ENCODE measurements at places on chromosomes 16 and 17.

DNA sequence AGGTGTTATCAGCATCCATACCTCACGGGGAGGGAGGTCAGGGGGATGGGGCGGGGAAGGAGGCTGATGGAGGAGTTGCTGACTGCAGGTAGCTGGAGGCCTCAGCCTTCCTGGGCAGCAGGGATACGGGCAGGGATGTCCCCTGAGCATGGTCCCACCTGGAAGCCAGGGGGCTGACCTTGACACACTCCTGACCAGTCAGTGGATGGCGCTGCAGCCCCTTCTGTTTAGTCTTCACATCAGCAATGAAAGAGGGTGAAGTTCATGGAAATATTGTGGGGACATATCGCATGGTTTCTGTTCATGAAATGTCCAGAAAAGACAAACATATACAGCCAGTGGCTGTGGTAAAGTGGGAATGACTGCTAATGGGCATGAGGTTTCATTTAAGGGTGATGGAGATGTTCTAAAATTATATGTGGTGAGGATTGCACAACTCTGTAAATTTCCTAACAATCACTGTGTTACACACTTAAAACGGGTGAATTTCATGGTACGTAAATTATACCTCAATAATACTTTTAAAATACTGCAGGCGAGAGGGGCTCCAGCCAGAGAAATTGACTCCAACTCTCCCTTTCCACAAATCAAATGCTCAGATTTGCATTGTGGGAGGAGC is 489.6 kb downstream of the CDH13 start:
- DNase-seq = no peak

DNA sequence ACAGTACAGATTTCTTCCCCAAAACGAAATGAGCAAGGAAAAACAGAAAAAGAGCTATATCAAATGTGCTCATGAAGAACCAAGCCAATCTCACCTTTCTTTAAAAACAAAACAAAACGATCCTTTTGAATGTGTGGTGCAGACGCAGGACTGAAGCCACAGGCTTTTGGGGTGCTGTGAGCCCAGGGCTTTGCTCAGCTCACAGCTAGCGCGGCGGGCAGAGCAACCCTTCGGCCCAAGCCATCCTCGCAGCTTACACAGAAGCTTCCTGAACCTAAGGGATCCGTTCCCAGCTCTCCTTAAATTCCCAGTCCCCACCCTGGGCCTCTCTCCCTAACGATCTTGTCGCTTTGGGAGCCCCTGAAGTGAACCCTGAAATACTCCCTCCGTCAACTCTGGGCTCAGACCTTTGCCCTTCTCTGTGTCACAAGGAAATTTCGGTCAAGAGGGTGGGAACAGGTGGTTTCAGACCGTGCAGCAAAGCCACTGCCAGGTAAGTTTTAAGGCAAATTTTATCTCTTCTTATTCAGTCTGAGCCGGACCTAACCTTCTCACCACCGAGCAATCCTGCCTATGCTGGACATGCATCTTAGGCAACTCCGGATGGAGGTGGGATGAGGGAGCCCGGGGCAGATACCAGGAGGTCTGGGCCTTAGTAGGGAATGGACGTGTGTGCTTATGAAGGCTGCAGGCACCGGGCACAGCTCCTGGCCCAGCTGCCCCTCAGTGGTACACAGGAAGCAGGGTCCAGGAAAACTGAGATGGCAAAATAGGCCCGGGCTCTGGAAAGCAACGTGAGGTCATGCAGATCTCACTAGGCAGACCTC is 52.0 kb downstream of the COTL1 start:
- DNase-seq = no peak

DNA sequence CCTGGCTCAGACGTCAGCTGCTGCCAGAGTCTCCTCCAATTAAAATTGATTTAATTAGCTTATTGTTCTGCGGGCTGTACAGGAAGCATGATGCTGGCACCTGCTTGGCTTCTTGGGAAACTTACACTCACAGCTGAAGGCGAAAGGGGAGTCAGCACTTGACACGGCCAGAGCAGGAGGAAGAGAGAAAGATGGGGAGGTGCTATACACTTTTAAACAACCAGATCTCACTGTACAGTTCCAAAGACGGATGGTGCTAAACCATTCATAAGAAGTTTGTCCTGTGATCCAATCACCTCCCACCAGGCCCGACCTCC is 1.4 kb upstream of the PRDM7 start:
- DNase-seq = no peak

- no peak for DNase-seq
These were observed 68.1 kb downstream of the RTN4RL1 start for GRCh38 chr17:1957037-1957436.

GRCh38 chr17:48595278-48595999 is 1.9 kb upstream of the HOXB5 start:
- no peak for DNase-seq

GRCh38 chr16:50970281-50970680 is 180.8 kb downstream of the SALL1 start:
- DNase-seq = no peak

GRCh38 chr17:75619506-75620431 is 13.5 kb upstream of the SMIM5 start:
- DNase-seq = no peak

DNA sequence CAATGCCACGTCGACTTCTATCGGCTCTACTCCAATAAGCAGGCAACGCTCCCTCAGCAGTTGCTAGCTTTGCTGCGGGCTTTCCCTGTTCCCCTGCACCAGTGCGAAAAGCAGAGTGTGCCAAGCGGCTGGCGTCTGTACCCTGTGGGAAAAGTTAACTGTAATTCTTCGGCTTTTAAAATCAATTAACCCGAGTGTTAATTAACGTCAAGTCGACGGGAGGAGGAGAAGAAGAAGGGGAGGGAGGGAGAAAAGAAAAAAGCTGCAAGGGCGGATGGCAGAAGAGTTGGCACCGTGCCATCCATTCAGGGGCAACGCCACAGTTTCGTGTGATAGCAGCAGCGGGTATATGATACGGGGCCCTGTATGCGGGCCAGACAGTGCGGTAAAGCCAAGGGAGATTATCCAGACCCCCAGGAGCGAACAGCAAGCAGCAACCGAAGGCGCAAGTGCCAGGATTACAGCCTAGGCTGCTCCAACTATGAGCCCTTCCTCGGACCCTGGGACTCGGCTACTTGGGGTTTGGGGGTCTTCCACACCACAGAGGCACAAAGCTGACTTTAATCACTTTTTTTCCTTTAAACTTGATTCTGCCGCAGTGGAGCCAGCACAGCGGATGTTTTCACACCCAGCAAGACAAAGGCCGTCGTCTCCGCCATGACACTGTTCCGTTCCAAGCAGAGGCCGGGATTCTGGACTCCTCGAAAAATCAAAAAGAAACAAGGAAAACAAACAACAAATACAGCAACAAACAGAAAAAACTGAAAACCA is 253.8 kb upstream of the PMFBP1 start:
- no peak for DNase-seq

- no peak for DNase-seq
These were observed 14.0 kb upstream of the MPRIP start for GRCh38 chr17:17028059-17028877.

DNA sequence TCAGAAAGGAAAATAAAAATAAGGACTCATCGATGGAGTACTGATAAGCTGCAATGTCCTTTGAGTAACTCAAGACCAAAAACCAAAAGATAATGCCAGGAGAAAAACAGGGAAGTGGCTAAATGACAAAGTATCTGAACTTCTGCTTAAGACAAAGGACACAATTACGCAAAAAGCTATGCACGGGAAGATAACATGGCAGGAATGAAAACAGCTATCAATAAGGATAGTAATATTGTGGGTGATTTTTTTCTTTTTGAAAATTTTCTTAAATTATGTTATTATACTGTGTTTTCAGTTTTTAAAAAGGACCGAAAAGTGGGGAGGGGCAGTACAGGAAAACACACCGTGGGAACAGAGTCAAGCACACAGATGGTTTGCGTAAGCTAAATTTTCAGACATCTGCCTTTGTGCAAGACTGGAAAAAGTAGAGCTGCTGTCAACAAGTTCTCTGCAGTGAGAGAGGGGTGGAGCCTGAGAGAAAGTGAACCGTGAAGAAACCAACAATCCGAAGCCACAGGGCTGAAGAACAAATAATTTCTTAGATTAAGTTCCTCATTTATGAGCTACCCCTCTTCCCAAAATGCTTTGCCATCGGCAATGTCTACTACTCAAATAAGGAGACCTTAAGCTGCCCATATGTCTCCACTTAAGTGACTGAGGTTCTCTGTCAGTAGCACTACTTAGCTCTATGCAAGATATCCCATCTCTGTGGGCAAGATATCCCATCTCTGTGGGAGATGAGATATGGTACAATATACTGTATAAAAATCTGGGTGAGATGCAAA is 99.9 kb upstream of the CORO6 start:
- DNase-seq = peak; percentile 24

DNA sequence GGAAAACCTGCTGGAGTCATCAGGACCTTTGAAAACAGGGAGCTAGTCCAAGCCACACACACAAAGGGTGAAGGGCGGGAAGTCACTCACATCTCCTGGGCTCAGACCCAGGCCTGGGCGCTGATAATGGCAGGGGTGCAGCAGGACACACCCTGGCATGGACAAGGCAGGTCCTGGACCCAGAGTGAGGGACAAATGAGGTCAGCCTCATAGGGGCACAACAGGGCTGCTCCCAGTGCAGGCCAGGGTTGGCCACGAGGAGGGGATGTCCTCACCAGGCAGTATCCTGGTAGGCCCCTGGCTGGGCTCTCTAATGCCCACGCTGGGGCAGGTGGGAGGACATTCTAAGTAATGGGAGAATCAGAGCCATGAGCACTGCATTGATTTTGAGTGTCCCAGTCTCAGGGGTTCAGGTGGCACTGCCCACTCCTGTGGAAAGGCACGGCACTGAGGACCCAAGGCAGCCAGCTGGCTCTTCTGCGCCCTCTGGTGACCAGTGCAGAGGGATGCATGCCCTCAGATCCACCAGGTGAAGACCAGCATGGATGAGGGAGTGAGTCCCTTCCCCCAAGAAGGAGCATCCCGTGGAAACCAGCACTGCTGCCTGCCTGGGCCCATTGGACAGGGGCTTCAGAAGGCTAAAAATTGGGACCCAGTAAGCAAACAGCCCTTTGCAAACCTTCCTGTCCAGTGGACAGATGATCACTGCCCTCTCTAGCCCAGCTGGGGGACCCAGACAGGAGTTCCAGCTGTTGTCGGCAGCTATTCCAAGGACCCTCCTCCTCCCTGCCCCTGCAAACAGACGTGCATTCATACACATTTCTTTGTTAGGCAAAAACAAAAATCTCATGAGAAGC is 23.4 kb upstream of the SREBF1 start:
- DNase-seq = peak; percentile 59

- no peak for DNase-seq
These were observed 22.3 kb downstream of the AOC3 start for GRCh38 chr17:42873315-42873714.

GRCh38 chr16:23482778-23483177 is 27.5 kb downstream of the GGA2 start:
- DNase-seq = no peak

GRCh38 chr17:17235212-17236174 is 1.5 kb downstream of the FLCN start:
- DNase-seq = no peak

DNA sequence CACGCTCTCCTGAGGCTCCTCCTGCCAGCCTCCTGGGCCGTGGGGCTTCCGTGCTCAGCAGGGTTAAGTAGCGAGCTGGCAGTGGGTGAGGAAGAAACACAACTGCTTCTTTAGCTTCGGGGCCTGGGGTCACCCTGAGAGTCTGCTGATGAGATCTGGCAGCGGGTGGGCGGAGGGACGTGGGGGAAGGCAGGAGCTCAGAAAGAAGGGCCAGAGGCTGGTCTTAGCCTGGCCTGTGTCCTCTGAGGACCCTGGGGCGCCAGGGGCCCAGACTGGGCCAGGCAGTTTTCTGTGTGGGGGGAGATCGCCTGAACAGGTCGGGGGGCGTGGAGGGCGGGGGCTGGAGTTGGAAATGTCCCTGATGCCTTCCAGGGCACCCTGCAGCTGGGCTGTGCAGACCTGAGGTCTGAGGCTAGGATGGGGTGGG is 97.8 kb upstream of the GSE1 start:
- no peak for DNase-seq

DNA sequence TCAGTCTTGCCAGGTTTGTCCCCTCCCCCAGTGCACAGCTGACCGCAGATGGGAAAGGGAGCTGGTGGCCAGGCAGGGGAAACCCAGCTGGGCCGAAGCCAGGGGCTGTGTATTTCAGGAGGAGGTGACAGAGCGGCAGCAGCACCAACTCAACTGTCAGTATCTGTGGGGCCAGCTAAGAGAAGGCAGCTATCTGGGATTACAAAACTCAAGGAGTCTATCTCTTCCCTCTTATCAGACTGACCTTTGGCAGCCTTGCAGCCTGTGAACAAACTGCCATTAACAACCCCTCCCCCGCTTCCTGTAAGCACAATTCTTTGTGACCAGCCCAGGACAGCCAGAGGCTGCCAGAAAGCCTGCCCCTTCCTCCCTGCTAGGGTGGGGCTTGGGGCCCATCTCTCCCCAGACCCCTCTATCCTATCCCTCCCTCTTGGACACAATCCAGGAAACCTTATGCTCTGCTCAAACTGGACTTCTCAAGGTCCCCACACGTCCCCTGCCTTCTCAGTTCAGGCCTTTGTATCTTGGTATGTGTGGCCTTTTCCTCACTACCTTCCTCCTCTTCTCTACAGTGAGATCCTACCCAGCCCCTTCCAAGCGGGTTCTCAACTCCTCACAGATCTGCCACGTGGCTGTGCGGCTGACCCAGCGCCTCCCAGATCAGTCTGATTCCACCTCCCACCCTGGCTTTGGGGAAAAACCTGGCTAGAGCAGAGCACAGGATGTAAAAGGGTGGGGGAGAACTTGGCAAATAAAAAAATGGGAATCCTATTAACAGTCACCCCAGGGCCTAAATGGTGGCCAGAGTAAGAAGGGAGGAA is 10.5 kb downstream of the ST3GAL2 start:
- peak; percentile 37 for DNase-seq

DNA sequence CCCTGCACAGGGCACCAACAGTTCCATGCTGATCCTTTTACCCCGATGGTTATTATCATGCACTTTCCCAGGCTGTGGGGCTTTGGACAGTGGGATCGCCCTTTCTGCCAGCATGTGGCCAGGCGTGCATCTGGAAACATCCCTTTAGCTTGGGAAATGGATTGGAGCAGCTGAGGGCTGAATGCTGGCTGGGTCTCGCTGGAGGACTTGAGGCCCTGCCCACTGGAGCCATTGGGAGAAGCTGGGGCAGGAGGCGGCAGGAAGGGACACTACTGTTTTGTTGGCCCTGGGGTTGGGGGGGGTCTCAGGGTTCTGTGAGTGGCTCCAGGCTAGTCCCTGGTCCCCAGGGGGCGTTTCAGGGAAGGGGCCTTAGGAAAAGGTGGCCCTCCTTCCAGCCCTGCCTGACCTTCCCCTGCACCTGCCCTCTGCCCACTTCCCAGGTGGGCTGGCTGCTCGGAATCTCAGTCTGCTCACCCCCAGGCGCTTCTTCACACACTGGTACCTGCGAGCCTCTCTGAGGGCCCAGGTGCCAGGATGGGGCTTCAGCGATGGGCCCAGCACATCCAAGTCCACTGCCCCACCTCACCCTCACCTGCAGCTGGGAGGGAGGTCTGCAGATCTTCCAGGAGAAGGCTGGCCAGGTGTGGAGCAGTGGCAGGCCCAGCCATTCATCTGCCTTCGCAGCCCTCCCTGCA is 1.6 kb upstream of the ADGRG3 start:
- DNase-seq = no peak

GRCh38 chr16:73888840-73889490 is 407.6 kb upstream of the PSMD7 start:
- no peak for DNase-seq

GRCh38 chr16:27229891-27230470 is 26.7 kb downstream of the KDM8 start:
- DNase-seq = no peak

Measured in activated CD4-positive, alpha-beta T cell treated with anti-CD3 and anti-CD28 coated beads, Interleukin-2, amount 50 U/mL, for 24 hours (primary cell).